ENCODE measurements at places on chromosomes 2 and 18.

GRCh38 chr2:102449370-102449974 lies 23.6 kb upstream of the SLC9A4 start:
- DNase-seq, result peak; percentile 73

DNA sequence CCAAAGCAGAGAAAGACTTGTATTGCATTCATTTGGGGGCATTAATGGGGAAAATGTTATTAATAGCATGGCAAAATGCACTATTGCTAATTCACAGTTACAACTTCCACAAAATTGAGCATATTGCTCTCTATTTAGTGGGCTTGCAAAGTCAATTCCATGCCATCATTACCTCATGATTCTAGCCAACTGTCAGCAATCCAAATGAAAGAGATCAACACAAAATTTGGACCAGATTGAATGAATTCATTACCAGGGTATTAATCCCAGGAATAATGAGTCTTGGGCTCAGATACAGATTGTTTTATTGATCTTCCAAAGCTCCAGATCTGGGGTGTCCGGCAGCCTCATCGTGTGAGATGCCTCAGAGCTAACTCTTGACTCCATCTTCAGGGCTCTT lies 38.3 kb downstream of the NXPH2 start:
- DNase-seq, result no peak

- peak; percentile 0 for DNase-seq
These were observed 28.5 kb downstream of the GPC1 start for GRCh38 chr2:240463866-240464481.

DNA sequence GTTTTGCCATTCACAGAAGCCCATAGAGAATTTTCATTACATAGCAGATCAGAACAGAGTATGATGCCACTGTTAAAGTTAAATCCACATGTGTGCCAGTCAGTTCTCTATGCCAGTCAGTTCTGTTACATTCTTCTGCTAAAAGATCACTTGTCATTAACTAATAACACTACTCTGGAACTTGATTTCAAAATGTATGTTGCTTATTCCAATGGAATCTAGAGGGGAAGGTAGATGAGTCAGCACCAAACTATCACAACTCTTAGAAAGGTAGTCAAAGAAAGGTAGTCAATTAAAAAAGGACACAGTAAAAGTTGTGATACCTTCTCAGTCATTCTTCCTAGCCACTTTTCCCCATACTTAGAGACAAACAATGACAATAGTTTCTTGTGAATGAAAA lies 1214.4 kb downstream of the LRP1B start:
- DNase-seq, result no peak

DNA sequence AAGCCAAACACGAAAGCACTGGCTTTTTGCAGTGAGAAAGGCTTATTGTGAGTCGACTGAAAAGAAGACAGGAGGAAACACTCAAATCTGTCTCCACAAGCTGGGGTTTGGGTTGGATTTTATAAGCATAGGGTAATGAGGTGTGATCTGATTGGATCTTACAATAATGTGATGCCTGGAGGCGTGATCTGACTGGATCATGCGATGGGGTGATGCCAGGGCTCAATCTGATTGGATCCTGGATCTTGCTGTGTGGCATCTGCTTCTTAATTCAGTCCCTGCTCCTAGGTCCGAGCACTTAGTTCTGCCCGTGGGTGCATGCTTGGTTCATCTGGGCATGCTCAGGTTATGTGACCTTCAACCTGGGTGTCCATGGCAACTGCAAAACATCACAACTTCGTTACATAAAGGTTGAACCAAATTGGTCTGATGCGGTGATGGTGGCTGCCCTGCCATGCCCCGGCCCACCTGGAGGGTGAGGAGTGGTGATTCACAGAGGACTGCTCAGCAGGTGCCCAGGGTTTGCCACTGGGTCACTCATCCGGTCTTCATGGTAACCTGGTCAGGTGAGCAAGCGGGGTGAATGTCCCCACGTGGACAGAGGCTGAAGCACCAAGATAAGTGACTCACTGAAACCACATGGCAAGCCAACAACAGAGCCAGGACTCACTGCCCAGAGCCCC lies 111.0 kb downstream of the KCNF1 start:
- no peak for DNase-seq

DNA sequence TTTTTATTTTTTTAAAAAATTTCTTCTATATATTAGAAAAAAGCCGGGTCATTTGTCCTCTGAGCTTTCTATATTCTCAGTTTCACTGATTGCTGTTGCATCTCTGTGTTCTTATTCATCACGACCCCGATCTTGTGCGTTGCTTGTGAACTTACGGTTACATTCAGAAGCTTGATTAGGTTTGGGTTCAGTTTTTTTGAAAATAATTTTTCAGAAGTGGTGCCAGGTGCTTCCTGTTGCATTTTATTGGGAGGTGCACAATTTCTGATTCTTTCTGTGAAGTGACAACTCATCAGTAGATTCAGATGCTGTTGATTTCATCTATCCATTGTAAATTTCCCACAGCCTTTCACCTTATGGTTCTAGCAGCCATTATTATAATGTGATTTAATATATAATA lies 147.3 kb downstream of the INHBB start:
- DNase-seq, result no peak

- no peak for DNase-seq
These were observed 10.5 kb downstream of the NAPG start for GRCh38 chr18:10536280-10536679.

- DNase-seq, result no peak
These were observed 24.0 kb upstream of the GPC1 start for GRCh38 chr2:240411261-240412160.

- no peak for DNase-seq
These were observed 127.7 kb downstream of the CAPN13 start for GRCh38 chr2:30679426-30680088.

- DNase-seq, result no peak
These were observed 121.1 kb downstream of the TANC1 start for GRCh38 chr2:159089543-159089942.

- DNase-seq, result no peak
These were observed 45.6 kb upstream of the ZNF532 start for GRCh38 chr18:58819051-58819450.

GRCh38 chr2:74618410-74619083 lies 29.6 kb downstream of the M1AP start:
- no peak for DNase-seq

- no peak for DNase-seq
These were observed 9.0 kb downstream of the CNOT9 start for GRCh38 chr2:218577482-218578220.

DNA sequence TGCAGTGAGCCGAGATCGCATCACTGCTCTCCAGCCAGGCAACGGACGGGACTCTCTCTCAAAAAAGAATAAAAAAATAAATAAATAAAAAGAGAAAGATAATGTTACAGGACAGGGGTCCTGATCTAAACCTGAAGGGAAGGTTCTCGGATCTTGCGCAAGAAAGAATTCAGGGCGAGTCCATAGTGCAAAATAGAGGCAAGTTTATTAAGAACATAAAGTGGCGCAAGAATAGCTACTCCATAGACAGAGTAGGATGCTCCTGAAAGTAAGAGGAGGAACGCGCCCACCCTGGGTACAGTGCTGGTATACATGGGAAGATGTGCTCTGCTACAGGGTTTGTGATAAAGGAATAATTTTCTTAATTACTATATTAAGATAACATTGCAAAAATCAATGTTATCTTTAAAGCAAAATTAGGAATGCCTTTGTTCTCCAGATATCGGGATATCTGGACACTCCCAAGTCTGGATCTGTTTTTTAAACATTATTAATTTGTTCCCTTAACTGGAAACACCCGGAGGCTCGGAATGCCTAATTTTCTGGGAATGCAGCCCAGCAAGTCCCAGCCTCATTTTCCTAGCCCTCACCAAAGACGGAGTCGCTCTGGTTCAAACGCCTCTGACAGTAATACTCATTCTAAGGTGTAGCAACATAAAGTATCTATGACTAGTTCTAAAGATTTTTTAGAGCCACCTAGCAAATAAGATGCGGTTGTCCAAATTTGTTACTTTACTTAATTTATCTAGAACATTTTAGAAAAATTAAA lies 38.8 kb downstream of the ACSL3 start:
- no peak for DNase-seq

DNA sequence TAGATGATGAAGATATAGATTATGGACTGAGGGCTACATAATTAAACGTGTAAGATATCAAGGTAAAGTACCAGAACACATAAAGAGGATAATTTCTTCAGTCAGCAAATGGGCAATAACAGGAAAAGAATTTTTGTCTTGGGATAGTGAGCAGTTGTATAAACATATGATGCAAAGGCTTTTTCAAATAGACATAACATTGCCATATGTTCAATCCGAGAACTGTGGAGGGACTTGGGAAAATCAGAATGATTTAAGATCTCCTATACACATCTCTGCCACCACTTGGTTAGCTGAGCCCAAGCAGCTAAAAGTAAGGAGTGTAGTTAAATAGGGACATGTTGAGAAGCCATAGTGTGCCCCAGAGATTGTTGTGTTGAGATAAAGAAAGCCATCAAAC lies 287.6 kb upstream of the ZNF521 start:
- no peak for DNase-seq

- DNase-seq, result no peak
These were observed 56.8 kb downstream of the SLC4A10 start for GRCh38 chr2:161681046-161681445.

DNA sequence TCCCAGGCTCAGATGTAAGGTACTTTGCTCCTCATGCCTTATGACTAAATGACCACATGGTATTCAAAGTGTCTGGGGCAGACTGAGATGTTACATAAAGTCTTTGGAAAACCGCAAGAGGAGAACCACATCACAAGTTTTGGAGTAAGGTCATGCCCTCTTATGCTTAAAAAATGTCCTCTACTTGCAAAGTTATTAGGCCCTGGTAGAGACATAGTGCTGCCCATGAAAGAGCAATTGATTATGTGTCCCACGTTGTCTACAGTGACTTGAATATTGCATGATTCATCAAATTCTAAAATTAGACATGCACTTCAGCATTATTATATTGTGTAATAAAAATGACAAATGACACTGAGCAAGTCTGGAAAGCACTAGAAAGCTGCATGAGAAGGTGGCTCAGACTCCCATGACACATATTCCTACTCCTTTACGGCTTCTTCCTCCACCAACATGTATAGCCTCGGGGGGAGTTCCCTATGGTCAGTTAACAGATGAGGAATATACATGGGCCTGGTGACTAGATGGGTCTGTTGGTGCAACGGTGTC lies 602.6 kb upstream of the VRK2 start:
- no peak for DNase-seq

- no peak for DNase-seq
These were observed 92.3 kb downstream of the KCTD1 start for GRCh38 chr18:26456070-26456491.

- no peak for DNase-seq
These were observed 22.4 kb downstream of the CREG2 start for GRCh38 chr2:101364878-101365277.

DNA sequence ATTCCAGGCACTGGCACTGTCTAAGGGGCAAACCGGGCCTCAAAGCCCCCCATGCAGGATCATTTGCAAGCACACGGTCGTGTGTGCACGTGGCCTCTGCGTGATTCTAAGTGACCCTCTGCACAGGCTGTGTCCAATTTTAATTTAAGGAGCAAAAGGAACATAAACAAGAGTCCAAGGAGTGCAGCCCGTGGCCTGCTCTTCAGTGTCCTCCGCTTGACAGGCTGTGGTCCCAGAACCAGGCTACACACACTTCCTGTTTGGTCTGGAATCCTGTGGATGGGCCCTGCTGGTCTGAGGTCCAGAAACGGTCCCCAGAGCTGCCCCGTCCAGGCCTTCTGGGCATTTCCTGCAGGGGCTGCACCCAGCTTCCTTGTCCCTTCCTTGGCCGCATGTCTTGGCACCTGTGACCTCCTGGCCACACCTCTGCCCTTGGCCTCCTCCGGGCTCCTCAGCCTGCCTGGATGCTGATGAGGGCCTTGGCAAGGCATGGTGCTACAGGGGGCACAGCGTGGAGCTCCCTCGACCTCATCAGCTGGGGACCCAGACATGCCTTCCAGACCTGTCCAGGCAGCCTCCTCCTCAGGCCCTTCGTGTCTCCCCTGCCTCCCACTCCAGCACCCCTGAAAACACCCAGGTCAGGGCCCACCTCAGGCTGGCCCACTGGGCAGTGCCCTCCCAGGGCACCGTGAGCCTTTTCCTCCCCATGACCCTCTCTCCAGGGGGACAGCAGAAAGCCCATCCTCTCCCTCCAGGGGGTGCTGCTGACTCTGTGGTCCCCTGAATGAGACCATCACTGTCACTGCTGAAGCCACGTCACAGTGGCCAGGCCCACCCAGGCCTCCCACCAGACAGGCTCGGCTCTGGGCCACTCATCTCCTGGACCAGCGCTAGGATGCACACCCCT lies 136.4 kb upstream of the GPC1 start:
- DNase-seq, result no peak

- no peak for DNase-seq
These were observed 74.9 kb downstream of the MTCL1 start for GRCh38 chr18:8780227-8780626.

Data from activated naive CD4-positive, alpha-beta T cell treated with Interleukin-2 at 50 U/mL for 16 hours (primary cell).